ENCODE measurements at places on chromosomes 16 and 17. TPM values are rescaled to one million over a fixed set of nuclear protein-coding genes. Genes with fewer than 3 reads are reported as not detected.

DNA sequence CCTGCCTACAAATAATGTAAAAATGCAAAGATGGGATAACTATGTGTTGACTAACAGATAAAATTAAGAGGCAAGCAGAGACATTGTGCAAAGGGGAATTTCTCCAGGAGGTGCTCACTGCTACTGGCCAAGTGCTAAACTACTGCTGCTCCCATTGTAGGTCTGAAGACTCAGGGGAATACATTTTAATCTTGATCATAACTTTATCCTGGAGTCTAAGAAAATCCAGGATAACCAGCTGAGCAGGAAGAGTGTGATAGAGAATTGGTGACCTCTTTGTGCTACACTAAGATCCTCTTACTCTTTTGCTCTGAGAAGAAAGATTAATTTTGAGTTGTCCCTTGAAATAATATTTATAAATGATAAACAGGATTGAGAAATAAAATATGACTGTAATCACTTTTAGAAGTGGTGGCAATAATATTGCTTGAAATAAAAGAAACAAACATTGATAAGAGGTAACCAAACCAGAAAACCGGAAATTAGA is 5.9 kb downstream of the RNF43 start:
- no peak for DNase-seq

- DNase-seq: no peak
Observed at GRCh38 chr16:85571563-85571812, 41.6 kb upstream of the GSE1 start.

DNA sequence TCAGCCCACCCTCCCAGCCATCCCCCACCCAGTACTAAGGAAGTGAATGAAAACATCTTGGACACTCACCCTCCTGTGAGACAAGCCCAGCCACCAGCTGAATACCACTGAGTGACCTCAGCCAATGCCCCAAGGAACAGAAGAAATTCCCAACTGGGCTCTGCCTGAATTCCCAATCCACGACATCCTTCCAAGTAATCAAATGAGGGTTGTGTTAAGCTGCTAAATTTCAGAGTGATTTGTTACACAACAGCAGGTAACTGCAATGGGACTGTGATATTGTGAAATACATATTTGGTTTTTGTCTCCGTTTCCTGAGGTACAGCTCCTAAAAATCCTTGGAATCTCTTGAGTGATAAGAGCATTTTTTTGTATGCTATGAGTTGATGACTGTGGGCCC is 578.7 kb upstream of the CDH11 start:
- no peak for DNase-seq

DNA sequence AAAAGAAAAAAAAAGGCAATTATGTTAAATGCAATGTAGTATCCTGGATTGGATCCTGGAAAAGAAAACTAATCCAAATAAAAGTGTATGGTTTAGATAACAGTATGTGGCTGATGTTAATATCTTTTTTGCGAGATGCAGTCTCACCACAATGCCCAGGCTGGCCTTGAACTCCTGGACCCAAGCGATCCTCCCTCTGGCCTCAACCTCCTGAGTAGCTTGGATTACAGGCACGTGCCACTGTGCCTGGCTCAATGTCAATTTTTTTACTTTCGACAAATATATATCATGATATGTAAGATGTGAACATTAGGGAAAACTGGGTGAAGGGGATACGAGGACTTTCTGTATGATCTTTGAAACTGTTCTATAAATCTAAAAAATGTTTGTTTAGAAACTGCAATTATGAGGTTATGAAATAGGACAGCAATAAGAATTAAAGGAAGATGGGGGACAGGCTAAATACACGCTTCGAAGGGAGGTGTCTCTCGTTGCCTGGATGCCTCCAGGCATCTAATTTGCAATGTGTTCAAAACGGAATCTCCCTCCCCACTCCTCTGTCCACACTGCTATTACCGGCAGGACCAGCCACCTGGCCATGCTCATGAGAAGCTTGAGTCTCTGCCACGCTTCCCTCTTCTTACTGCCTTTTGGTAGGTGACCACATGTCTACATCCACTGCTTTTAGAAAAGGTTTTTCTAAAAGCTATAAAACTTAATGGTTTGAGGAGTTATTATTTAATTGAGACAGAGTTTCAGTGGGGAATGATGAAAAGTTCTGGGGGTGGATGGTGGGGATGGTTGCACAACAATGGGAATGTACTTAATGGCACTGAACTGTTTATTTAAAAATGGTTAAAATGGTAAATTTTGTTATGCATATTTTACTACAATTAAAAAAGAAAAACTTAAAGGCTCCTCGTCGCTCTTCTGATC is 15.2 kb downstream of the UBE2O start:
- DNase-seq: no peak

The ALOX12B gene
- total RNA-seq: 0.72 TPM

All from WTC11 (cell line).